ENCODE measurements at places on chromosomes 6 and 20.
A peak's percentile ranks its signal among the peaks of the same experiment; 100 is the strongest.

GRCh38 chr6:5507131-5507681 is 245.9 kb downstream of the FARS2 start:
- no peak for DNase-seq

GRCh38 chr6:114058435-114058834 is 87.5 kb upstream of the HDAC2 start:
- peak; percentile 60 for DNase-seq

DNA sequence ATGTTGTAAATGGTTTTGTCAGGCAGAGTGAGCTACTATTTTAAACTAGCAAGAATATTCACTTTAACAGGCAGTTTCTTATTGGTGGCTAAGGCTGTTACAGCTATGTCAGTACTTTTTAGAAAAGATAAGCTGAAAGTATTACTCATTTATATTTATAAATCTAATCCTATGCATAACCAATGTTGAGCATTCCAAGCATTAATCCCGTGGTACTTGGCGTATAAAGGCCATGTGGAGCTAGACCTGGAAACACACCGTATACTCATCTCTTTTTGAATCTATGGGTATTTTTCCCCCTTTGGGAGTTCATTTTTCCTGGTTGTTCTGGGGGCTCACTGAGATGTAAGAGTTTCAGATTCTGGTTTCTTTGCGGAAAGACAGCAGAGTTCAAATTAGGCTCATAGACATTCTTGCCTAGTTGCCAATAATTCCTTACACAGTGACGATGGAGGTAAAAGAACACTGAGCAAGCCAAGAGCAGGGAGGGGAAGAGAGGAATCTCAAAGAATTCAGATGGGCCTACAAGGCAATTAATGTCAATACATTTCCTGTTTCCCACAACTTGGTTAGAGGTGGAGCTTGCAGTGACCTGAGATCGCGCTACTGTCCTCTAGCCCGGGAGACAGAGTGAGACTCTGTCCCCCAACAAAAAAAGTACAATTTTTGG is 211.5 kb downstream of the SOX4 start:
- DNase-seq = peak; percentile 37

- peak; percentile 64 for DNase-seq
These were observed 95.0 kb upstream of the IFNGR1 start for GRCh38 chr6:137313928-137314855.

DNA sequence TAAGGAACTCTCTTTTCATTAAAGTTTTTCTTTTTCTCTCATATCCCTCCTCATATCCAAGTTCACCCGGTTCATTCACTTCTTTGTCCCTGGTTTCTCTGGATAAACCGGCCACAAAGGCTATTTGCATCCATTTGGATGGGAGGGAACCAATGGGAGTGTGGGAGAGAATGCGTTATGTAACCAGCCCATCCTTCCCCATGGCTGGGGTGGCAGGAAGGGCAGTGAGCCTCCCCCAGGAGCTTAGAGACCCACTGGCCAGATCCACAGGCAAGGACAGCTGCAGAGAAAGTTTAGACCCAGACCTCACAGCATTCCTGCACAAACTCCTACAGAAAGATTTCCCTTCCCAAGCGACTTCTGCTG is 10.7 kb downstream of the CASS4 start:
- no peak for DNase-seq

- peak; percentile 39 for DNase-seq
These were observed 96.3 kb downstream of the RFPL4B start for GRCh38 chr6:112443179-112444065.

DNA sequence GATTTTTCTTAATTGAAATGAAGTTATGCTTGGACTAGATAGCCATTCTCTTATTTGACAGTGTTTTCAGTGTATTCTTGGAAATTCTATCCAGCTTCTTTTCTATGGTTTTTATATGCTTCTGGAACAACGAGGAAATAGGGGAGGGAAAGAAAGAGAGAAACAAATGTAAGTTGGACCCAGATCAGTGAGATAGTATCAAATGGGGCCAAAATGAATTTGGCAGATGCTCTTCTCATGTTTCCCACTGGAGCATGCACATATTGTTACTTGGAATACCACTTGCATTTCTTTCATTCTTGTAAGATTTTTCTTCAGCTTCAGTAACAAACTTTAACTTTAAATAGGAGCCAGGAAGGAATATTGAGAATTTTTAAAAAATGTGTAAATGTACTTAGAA is 312.3 kb downstream of the PRL start:
- DNase-seq = no peak

DNA sequence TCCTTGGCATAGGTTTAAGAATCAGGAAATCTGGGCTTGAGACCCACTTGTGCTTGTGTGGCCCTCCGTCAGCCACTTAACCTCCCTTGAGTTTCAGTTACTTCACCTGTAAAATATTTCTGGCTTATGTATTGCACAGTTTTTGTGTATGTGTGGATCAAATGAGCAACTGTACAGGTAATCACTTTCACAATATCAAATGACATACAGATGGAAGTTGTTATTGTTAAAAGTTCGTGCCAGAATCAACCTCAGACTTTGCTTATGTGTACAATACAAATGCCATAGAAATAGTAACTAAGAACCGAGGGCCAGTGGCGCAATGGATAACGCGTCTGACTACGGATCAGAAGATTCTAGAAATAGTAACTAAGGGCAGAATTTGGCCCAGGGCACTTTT is 65.6 kb upstream of the KIF13A start:
- peak; percentile 29 for DNase-seq

- no peak for DNase-seq
These were observed 39.4 kb upstream of the JAG1 start for GRCh38 chr20:10713161-10713560.

GRCh38 chr6:112214739-112215269 is 39.6 kb downstream of the LAMA4 start:
- no peak for DNase-seq

DNA sequence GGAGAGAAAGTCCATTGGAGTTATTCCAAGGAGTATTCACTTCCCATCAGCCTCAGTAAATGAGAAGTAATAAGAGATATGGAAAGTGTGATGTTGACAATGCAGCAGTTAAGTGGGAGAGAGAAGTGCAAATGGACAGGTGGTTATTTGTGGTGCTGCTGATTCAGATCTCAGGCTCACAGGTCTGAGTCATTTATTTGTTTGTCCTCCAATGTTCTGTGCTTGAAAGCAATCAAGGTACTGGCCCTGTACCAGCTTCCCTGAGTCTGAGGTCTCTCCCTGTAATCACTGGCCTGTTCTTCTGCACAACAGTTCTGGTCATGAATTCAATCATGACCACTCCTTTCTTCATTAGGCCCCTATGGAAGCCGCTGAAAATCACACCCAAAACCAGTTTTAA is 827.7 kb downstream of the MAFB start:
- peak; percentile 87 for DNase-seq

DNA sequence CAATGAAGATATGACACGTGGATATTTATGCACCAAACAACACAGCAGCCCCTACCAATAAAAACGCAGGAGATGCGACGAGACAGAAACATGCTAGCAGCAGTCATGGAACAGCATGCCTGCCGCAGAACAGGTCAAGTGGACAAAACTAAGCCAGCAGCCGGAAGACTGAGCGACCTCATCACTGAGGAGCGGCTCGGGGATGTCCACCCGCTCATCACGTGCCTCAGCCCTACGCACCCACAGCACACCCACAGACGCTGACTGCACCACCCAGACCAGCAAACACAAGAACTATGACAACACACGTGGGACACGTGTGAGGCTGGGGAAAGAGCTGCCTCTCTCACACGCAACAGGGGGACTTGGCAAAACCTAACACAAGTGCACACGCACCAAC is 81.7 kb downstream of the TAF4 start:
- no peak for DNase-seq

- no peak for DNase-seq
These were observed 332.3 kb downstream of the ZFAND3 start for GRCh38 chr6:38151580-38152500.

DNA sequence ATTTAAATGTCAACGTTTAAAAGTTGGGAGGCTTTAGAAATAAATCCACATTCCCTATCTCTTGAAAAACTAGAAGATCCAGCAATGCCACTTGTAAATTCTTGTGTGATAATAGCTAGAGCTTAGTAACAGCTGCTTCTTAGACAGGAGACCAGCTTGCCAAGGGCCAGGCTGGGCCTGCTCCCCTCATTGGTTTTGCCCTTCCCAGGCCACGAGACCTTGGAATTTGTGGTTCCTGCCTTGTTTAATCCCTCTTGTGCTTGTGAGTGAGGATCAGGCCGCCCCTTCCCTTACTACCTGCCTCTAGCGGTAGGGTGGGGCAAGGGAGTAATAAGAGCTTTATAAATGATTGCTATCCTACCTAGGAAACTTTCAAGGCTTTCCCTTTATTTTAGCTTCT is 363.5 kb downstream of the SYNE1 start:
- peak; percentile 30 for DNase-seq

- peak; percentile 89 for DNase-seq
These were observed 153.6 kb downstream of the VEGFA start for GRCh38 chr6:43923376-43924221.

GRCh38 chr6:62764841-62765240 is 446.4 kb upstream of the FKBP1C start:
- DNase-seq = no peak

GRCh38 chr6:109456710-109457561 is 1.4 kb upstream of the MICAL1 start:
- peak; percentile 78 for DNase-seq
